ENCODE measurements at places on chromosomes 3 and 15.

- DNase-seq = no peak
Observed at GRCh38 chr3:143958966-143959365, 12.7 kb upstream of the DIPK2A start.

DNA sequence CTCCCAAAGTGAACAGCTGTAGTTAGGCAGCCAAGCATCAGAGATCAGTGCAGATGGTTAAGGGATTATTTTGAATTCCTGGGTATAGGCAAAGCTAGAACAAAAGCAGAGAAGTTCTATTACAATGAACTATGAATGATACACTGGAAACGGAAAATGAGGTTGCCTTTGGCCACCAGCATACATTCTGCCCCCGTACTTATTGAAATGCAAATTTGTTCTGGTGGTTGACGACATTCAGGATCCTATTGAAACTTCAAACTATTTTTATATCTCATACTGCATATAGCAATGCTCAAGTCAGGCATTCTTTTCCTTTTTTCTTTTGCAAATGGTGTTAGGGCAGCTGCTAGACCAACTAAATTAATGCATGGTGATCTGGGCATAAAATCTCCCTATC is 61.7 kb downstream of the SLC12A1 start:
- DNase-seq = no peak

DNA sequence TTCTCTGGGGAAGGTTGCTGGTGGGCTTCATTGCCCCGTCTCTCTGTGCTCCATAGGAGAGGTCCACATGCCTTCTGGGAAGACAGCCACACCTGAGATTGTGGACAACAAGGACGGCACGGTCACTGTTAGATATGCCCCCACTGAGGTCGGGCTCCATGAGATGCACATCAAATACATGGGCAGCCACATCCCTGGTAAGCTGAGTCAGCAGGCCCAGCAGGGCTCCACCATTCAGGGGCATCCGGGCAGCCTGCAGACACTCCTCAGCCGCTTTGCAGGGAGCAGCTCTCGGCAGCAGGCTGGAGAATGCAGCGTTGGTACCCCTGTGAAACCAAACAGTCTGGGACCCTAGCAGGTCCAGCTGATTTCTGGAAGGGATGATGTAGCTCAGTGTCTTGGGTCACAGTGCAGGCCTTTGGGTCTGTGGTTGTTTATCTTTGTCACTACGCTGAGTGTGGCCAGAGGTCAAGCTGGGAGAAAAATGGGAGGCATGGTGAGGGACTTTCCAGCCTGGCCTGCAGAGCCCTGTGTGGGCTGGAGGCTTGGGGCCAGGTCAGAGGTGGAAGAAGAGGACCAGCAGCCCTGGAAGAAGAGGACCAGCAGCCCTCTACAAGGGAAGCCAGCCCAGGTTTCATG is 67.2 kb downstream of the DNASE1L3 start:
- no peak for DNase-seq

- DNase-seq = no peak
Observed at GRCh38 chr3:188339410-188340295, 185.7 kb downstream of the LPP start.

DNA sequence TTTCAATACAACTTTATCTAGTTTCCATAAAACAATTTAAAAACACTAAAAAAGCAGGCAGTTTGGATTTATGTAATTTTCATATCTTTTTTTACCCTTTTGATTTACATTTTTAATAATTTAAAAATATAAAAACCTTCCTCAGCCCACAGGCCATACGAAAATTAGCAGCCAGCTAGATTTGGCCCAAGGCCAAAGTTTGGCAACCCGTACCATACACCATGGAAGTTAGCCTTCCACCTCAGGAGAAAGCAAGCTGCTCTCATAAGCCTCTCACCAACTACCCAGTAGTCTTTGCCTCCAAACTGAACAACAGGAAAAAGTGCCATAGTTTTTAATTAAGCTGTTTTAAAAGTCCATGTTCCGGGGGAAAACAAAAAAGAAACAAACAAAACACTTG is 107.3 kb upstream of the TRIM42 start:
- no peak for DNase-seq

DNA sequence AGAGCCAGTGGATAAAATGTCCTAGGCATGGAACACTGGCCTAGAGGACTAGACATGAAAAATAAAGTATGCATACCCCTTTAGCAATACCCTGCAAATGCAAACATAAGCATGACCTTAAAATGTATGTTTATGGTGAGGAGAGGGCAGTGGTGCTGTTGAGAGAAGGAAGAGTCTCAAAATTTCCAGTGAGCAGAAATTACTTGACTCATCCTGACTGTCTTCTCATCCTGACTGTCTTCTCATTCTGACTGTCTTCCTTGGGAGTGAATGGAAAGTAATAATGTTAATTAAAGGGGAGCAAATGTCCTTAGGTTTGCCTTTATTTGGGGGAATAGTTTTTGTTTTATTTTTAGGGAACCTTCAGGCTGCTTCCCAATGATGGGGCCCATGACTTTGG is 121.5 kb upstream of the GALNT15 start:
- DNase-seq = no peak

DNA sequence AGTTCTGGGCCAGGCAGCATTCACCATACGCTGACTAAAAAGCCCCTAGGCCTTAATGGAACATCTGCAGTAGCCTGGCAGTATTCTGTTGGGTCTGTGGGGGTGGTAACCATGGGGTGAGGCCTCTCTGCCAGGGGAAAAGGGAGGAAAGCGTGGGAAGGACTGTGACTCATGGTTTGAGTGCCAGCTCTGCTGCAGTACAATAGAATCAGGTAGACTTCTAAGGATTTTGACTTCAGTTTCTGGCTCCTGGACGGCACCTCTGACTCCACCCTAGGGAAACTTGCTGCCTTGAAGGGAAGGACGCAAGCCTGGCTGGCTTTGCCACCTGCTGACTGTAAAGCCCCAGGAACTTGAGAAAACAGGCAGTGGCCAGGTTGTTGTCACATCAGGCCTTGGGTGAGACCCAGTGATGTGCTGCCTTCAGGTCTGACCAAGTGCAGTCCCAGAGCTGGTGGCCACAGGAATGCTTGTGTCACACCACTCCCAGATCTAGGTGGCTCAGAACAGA is 148.6 kb downstream of the SUCNR1 start:
- DNase-seq = peak; percentile 49

- no peak for DNase-seq
Observed at GRCh38 chr3:195113048-195113447, 157.9 kb downstream of the XXYLT1 start.

- DNase-seq = no peak
Observed at GRCh38 chr15:90557186-90558084, 27.7 kb downstream of the CRTC3 start.

Data from SJSA1 (cell line).